ENCODE measurements at places on chromosomes 2 and 18.

DNA sequence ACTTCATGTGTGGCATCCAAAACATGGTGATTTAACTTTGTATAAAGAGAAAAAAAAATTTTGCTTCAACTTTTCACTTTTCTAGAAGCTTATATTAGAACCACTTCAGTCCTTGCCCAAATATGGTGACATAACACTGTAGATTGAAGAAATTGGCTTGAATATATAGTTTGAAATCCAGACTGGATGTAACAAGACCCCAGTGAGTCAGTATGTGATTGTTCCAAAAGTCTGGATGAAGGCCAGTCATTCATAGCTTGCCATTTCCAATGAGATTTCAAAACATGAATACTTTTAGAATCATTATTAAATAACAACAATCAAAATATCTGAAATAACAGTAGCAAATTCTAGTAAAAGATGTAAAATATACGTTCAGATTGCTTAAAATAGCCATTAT is 104.8 kb upstream of the FN1 start:
- DNase-seq = no peak

- DNase-seq = no peak
Observed at GRCh38 chr18:4074647-4075046, 380.5 kb downstream of the DLGAP1 start.

- no peak for DNase-seq
Observed at GRCh38 chr2:100451092-100451491, 19.2 kb upstream of the NMS start.

- DNase-seq = peak; percentile 96
Observed at GRCh38 chr2:127700527-127701192, 637 bp upstream of the SFT2D3 start.

DNA sequence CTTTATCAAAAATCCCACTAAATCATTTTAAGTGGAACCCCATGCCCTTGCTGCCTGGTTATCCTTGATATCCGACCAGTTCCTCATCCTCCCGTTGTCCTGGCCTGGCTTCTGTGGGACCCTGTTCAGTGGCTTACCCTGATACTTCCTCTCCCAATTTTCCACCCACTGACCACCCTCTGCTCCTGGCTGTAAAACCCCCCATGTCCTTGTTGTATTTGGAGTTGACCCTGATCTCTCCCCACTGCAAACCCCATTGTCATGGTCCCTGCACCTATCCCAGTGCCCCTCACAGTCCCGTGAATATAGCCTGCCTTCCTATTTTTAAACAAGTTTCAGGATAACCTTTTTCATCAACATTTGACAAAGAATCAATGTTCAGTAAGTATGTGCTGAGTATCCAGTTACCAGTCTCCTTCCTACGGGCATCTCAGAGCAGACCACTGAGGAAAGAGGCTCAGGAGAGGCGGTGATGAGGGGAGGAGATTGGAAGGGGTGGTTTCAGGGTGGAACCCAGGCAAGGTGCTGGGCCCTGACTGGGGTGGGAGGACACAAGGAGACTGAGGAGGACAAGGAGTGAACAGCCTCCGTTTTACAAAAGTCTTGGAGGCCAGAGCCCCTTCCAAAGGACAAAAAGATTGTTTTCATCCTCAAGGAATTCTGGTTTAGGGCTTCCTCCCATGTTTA is 131.8 kb downstream of the PXDN start:
- DNase-seq = no peak

DNA sequence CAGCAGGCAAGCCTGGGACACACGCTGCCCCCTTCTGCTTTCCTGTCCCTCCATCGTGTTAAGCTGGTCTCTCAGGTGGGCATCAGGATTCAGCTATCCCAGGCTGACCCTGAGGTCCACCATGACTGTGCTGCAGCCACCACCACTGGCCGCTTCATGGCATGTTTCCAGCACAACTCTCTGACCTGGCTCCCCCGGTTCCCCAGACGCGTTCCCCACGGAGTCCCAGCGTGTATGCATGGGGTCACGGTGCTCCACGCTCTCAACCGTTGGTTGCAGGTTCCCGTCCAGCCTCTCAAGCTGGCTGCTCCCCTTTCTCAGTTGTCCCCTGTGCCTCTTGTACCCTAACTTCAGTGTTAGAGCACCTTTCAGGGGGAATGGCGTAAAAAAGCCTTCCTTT is 20.3 kb downstream of the HPCAL1 start:
- no peak for DNase-seq

DNA sequence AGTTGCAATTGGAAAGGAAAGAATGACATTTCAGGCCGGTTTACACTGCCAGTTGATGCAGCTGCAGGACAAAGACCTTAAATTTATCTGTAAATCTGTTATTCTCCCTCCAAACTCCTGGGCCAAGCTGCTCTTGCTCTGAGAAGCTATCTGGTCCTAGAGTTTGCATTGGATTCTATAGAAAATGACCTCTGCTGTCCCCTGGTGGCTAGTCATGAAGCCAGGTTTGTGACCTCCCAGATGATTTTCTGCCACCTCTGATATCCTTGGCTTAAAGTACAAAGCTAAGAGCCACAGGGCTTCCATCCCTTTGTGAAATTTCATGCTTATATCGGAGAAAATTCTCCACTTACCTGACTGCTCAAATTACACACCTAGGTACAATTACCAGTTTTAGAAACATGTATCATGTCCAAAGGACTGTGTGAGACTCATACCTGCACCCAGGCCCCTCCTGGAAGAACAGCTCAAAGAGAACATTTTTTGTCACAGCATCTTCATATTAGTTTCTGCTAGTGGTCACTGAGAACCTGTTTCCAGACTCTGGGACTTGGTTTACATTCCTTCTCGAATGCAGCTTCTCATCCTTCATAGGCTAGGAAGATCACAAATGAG is 28.9 kb upstream of the IER3IP1 start:
- peak; percentile 67 for DNase-seq

GRCh38 chr18:68121826-68122225 is 593.1 kb downstream of the TMX3 start:
- DNase-seq = no peak

GRCh38 chr18:79554321-79554720 is 125.3 kb upstream of the CTDP1 start:
- no peak for DNase-seq

GRCh38 chr2:43133708-43134570 is 92.5 kb downstream of the ZFP36L2 start:
- peak; percentile 63 for DNase-seq
